ENCODE measurements at places on chromosomes 1 and 21.

DNA sequence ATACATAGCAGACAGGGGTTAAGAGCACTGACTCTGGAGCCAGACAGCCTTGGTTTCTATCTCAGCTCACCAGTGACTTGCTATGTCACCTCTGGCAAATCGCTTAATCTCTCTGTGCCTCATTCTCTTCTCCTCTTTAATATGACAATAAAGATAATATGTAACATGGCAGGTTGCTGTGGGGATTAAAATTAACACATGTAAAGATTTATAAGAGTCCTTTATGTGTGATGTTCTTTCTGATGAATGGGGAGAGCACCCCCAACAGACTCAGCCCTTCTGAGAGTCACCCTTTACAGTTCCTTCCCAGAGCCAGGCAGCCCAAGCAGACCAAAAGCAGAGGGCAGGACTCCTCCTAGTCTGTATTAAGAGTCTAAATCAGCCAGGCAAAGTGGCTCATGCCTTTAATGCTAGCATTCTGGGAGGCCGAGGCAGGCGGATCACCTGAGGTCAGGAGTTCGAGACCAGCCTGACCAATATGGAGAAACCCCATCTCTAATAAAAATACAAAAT, 76.5 kb upstream of the SDC3 start:
- no peak for DNase-seq

GRCh38 chr1:182092336-182092735, 30.8 kb upstream of the ZNF648 start:
- no peak for DNase-seq

- no peak for DNase-seq
Observed at GRCh38 chr1:10615932-10616671, 141.4 kb downstream of the PEX14 start.

GRCh38 chr1:94481473-94481933, 60.1 kb downstream of the F3 start:
- peak; percentile 67 for DNase-seq

Measured in fibroblast of skin of scalp (primary cell).